ENCODE measurements at places on chromosomes 16 and 17. TPM values are rescaled to one million over a fixed set of nuclear protein-coding genes. Genes with fewer than 3 reads are reported as not detected.

Gene EVPLL
- not detected for total RNA-seq

Gene TSNAXIP1
- total RNA-seq, result 0.88 TPM

Gene CDRT15L2
- not detected for total RNA-seq

Gene SOX8
- total RNA-seq, result 2.1 TPM

Gene CUEDC1
- 50.8 TPM for total RNA-seq

Gene C16orf96
- 0.07 TPM for total RNA-seq

Gene FMNL1
- total RNA-seq, result 6.3 TPM

Gene TOX3
- total RNA-seq, result not detected

Gene PTX4
- total RNA-seq, result not detected

Data from psoas muscle (tissue), 8 donors.